Hepatic stellate cell (primary cell): ENCODE measurements at places on chromosomes 5 and 9.
A peak's percentile ranks its signal among the peaks of the same experiment; 100 is the strongest.

GRCh38 chr9:126504086-126504976 lies 109.4 kb upstream of the LMX1B start:
- DNase-seq: no peak

GRCh38 chr5:13278811-13279210 lies 665.7 kb downstream of the DNAH5 start:
- no peak for DNase-seq

GRCh38 chr5:73274121-73274520 lies 101.1 kb downstream of the TMEM174 start:
- no peak for DNase-seq

GRCh38 chr5:66362687-66363086 lies 218.6 kb downstream of the SREK1 start:
- no peak for DNase-seq

DNA sequence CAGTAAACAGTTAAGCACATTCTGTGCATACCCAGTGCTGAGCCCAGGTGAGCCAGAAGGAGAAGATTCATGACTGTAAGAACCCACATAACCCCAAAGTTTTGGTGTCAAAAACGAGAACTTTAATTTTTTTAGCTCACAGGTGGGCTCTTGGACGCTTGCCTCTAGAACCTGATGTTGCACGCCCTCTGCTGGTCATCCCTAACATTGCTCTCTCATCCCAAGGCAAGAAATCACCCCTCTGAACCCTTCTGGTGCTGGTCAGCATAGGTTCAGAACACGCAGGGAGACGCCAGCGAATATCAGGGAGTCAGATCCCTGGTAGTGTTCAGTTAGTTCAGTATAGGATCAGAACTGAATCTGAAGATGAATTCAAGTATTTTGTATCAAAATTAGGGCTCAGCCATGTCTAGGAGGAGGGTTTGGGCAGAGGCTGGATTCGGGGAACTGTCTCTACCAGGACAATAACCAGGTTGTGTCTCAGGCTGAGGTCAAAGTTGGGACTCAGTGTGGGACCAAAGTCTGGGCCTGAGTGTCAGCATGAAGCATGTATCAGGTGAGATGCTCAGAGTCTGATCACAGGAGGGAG lies 4.1 kb upstream of the DNAJB5 start:
- peak; percentile 47 for DNase-seq
